ENCODE measurements at places on chromosomes 3 and 15.

GRCh38 chr3:143763564-143764162 lies 84.6 kb downstream of the SLC9A9 start:
- no peaks in the 10 kb centered on the region for H3K36me3 ChIP-seq
- no peak for DNase-seq
- no peaks in the 10 kb centered on the region for H3K4me1 ChIP-seq
- H3K27me3 ChIP-seq: no peaks in the 10 kb centered on the region
- H3K27ac ChIP-seq: no peak overlapping the region

DNA sequence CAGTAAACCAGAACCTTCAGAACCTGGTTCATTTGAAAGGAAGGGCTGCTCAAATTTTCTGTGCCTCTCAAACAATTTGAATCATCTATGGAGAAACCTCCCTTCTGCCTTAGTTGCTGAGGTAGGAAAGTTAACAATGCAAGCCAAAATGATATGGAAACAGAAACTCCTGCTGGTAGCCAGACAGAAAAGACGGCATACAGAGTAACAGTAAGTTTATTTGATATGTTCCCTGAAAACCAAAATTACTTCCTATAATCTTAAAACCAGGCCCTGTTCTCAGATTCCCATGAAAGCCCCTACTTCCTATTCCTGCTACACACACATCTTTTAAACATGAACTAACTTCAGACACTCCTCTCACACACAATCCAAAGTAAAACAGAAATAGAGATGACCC lies 86.2 kb downstream of the TBC1D5 start:
- no peaks in the 10 kb centered on the region for H3K27me3 ChIP-seq
- no peak for DNase-seq
- no peaks in the 10 kb centered on the region for H3K4me1 ChIP-seq
- H3K36me3 ChIP-seq: no peaks in the 10 kb centered on the region

DNA sequence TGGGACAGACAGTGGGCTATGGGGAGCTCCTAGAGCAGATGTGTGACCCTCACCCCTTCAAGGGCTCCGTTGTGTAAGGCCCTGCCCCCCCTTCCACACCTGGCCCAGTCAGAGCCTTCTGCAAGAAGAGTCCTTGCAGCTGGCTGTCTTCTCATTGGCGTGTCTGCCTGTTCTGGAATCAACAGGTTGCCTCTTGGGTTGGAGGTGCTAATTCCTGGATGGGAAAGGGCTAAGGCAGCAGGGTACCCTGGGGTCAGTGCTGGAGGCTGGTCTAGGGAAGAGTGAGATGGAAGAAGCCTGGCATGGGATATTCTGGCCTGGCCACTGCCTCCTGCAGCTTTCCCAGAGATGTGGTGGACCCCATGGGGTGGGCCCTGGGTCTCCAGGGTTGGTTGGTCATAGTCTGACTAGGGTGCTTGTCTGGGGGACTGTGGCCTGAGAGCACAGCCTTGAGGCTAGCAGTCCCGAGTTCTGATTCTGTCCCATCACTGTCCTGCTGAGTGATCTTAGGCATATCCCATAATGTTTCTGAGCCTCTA lies 5.1 kb downstream of the TEX264 start:
- no peak overlapping the region for H3K4me3 ChIP-seq
- no peaks in the 10 kb centered on the region for H3K27me3 ChIP-seq
- peaks cover 42% of the 10 kb centered on the region for H3K4me1 ChIP-seq
- no peak for DNase-seq
- peaks cover 42% of the 10 kb centered on the region for H3K36me3 ChIP-seq

GRCh38 chr3:192861972-192862371 lies 55.7 kb downstream of the MB21D2 start:
- no peak overlapping the region for H3K27ac ChIP-seq
- H3K4me1 ChIP-seq: peaks cover 9% of the 10 kb centered on the region
- no peaks in the 10 kb centered on the region for H3K27me3 ChIP-seq
- H3K4me3 ChIP-seq: no peak overlapping the region

DNA sequence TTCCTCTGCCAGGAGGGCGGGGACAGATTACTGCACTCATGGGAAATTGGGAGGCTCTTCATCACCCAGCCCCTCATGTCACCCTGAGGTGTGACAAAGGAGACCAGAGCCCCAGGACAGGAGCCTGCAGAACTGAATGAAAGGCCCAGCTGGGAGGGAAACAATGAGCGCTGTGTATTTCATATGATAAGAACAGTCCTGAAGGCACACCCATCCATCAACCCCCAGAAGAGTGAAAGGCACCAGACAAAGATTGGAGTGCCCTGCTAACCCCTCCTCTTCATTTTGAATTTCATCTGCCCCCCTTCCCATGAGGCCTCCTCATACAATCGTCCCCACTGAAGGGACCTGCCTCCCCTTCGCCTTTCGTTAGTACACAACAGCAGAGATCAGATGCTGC lies 160.0 kb upstream of the PRICKLE2 start:
- H3K36me3 ChIP-seq: no peaks in the 10 kb centered on the region
- H3K27ac ChIP-seq: no peak overlapping the region
- H3K27me3 ChIP-seq: no peaks in the 10 kb centered on the region
- H3K4me3 ChIP-seq: no peak overlapping the region
- no peaks in the 10 kb centered on the region for H3K4me1 ChIP-seq
- DNase-seq: no peak

GRCh38 chr3:192494174-192494573 lies 233.2 kb downstream of the FGF12 start:
- H3K36me3 ChIP-seq: no peaks in the 10 kb centered on the region
- no peak for DNase-seq
- no peak overlapping the region for H3K4me3 ChIP-seq

GRCh38 chr15:85482894-85483293 lies 102.5 kb downstream of the AKAP13 start:
- H3K27ac ChIP-seq: peak overlapping the region; percentile 58
- H3K4me1 ChIP-seq: peaks cover 53% of the 10 kb centered on the region
- DNase-seq: no peak
- no peak overlapping the region for H3K4me3 ChIP-seq
- no peaks in the 10 kb centered on the region for H3K27me3 ChIP-seq

- H3K36me3 ChIP-seq: no peaks in the 10 kb centered on the region
- peaks cover 14% of the 10 kb centered on the region for H3K4me1 ChIP-seq
- DNase-seq: no peak
- no peak overlapping the region for H3K4me3 ChIP-seq
- H3K27ac ChIP-seq: peak overlapping the region; percentile 39
Observed at GRCh38 chr3:143242101-143242500, 122.5 kb downstream of the CHST2 start.

DNA sequence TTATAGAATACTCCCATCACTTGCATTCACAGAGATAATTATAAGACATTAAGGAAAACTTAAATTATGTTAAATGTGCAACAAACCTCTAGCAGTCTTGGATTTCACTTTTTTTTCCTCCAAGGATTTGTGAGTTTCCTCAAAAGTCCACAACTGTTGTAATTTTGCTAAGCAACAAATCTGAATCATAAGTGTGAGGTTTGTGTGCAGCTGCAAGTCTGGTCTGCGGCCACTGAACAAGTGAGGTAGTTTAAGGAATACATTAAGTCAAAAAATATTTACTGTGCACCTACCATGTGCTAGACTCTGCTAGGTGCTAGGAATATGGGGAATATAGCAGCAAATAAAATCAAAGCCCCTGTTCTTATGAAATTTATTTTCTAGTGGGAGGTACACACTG lies 70.2 kb downstream of the LRRC28 start:
- no peaks in the 10 kb centered on the region for H3K4me1 ChIP-seq
- no peak for DNase-seq
- H3K4me3 ChIP-seq: no peak overlapping the region
- H3K36me3 ChIP-seq: no peaks in the 10 kb centered on the region
- no peak overlapping the region for H3K27ac ChIP-seq
- no peaks in the 10 kb centered on the region for H3K27me3 ChIP-seq

GRCh38 chr15:39144051-39144450 lies 436.8 kb upstream of the THBS1 start:
- DNase-seq: no peak
- no peak overlapping the region for H3K27ac ChIP-seq
- no peaks in the 10 kb centered on the region for H3K4me1 ChIP-seq
- no peaks in the 10 kb centered on the region for H3K36me3 ChIP-seq
- no peak overlapping the region for H3K4me3 ChIP-seq

- peaks cover 12% of the 10 kb centered on the region for H3K4me1 ChIP-seq
- no peak overlapping the region for H3K4me3 ChIP-seq
- H3K27me3 ChIP-seq: no peaks in the 10 kb centered on the region
- DNase-seq: no peak
- no peak overlapping the region for H3K27ac ChIP-seq
Observed at GRCh38 chr15:34331809-34332208, 5.8 kb downstream of the SLC12A6 start.

- H3K27ac ChIP-seq: no peak overlapping the region
- H3K4me3 ChIP-seq: no peak overlapping the region
- no peaks in the 10 kb centered on the region for H3K4me1 ChIP-seq
Observed at GRCh38 chr3:17638356-17638755, 104.1 kb downstream of the TBC1D5 start.
